Gastroesophageal sphincter (tissue), 4 donors: ENCODE measurements at places on chromosomes 1 and 21.

GRCh38 chr1:159000070-159000409, 9.7 kb upstream of the IFI16 start:
- no peak for ATAC-seq

DNA sequence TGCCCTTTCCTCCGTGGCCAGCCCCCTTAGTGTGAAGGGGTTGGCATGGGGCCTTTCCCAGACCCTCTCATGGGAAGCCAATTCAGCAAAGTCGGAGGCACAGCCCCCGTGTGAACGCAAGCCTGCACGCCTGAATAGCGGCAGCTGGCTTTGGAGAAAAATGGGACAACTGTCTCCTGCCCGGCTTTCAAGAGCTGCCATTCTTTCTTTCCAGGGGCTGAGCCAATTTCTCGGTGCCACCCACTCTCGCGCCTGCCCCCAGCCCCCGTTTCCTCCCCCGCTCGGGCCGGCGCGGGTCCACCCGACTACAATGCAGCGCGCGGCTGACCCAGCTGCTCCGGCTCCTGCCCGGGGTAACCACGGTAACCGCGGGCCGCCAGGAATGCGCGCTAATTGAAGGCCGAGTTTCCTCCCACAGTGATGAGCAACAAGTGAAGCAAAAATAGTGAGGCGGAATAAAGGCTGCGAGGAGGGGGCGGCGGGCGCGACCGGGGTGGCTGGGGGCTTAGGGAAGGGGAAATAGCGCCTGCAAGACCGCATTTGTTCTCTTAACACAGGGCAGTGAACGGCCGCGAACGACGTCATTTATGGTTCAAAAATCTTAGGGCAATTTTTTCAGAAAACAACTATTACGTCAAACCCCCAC, 27.8 kb downstream of the ILDR2 start:
- peak; percentile 81 for ATAC-seq

DNA sequence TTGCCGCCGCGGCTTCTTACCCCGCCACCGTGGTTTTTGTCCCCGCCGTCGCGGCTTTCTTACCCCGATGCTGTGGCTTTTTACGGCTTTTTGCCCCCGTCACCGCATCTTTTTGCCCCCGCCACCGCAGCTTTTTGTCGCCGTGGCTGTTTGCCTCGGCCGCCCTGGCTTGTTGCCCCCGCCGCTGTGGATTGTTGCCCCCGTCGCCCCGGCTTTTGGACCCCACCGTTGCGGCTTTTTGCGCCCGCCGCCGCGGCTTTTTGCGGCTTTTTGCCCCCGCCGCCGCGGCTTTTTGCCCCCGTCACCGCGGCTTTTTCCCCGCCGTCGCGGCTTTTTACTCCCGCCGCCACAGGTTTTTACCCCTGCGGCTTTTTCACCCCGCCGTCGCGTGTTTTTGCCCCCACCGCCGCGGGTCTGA, 3934.3 kb downstream of the SRGAP2C start:
- ATAC-seq, result no peak

- ATAC-seq, result no peak
These were observed 340.2 kb downstream of the PTPRU start for GRCh38 chr1:29576510-29576909.

DNA sequence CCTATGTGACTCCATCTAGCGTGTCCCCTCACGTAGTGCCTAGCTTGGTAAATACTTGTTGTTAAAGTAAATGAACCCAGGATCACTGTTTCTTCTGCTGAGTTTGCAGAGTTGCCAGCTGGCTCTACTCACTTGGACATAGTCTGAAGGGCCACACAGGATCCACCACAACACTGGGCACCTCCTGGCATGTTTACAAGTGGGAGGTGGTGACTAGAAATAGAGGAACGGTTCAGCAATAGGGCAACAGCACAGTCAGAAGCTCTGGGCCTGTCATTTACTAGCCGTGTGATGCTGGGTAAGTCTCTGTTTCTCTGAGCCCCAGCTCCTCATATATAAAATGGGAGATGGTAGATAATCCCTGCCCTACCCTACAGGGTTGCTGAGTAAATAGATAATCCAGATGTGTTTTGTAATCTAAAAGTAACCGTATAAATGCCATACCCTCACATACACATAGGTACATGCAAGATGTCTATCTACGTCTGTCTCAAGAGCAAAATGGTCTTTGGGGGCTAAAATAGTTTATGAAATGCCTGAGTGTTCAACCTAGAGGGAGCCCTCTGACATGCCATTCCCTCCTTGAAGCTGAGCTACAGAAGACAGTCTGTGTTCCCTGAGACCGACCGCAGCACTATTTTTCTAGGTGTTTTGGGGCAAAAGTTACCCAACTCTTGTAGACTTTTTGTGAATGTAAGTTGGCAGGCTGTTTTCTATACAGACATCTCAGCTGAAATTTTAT, 20.5 kb downstream of the RNF220 start:
- no peak for ATAC-seq

- ATAC-seq, result no peak
These were observed 18.5 kb upstream of the LYPLAL1 start for GRCh38 chr1:219155135-219155534.

DNA sequence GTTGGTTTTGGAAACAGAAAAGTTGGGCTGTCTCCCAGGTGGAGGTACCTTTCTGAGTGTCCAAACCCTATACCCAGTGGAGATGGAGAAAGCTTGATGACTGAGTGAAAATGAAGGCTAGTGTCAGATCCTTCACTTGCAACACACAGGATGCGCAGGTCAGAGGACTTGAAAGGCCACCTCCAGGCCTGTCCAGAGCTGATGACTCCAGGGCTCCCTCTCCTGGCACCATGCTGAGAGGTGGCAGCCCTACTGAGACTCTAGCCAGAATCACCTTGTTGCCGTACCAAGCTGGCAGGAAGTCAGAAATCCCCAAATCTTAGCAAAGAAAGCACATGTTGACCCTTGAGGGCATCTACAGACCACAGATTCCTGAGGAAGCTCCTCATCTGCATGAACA, 16.4 kb downstream of the KNCN start:
- ATAC-seq, result no peak

DNA sequence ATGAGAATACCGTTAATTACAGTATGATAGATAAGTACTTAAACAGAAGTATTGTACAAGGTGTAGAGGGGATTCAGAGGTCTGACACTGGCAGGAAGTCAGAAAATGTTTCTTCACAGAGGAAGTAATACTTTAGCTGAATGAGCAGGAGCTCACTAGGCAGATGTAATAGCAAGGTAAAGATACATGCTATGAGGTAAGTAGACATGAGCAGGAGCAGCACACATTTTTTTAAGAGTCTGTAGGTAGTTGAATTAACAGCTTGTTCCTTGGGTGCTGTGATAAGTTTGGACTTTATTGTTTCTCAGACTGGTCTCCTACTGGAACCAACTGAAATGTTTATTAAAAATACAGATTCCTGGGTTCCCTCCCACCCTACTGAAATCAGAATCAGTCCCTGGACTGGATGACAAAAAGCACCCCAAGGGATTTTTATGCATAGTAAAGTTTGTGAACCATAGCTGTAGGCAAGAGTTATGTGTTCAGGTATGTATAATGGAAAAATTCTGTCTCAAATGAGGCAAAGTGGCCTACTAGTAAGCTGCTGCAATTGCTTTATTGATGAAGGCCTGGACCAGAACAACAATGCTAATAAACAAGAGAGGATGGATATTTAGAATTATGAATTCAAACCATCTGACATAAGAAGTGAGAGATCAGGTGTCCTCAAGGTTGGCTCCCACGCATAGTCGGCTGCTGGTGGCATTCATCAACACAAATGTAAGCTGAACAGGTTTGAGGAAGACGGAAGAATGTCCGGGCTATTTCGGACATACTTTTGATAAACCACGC, 902 bp downstream of the AP4B1 start:
- ATAC-seq, result no peak

DNA sequence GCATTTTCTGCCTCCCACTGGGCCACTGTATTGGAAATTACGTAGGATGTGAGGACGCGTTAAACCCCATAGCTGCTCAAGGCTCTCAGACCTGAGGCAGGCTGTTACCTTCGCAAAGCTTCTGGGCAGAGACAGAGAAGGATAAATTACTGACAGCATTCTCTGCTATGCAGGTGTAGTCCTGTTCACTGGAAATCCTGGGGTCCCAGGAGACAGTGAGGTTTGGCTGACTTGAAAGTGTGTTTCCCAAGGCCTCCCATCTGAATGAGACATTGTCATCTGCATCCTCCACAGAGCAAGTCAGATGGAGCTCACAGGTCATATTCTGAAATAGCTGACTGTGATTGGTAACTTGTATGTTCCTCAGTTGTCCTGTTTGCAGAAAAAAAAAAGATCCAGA, 32.0 kb downstream of the SLAMF6 start:
- ATAC-seq, result no peak

- ATAC-seq, result no peak
These were observed 127.6 kb upstream of the VAMP3 start for GRCh38 chr1:7643530-7643929.

GRCh38 chr1:34328281-34328799, 151.6 kb downstream of the C1orf94 start:
- no peak for ATAC-seq

GRCh38 chr1:54156201-54156600, 3.4 kb upstream of the CDCP2 start:
- no peak for ATAC-seq

- no peak for ATAC-seq
These were observed 90.2 kb upstream of the ZNHIT6 start for GRCh38 chr1:85798419-85798818.

DNA sequence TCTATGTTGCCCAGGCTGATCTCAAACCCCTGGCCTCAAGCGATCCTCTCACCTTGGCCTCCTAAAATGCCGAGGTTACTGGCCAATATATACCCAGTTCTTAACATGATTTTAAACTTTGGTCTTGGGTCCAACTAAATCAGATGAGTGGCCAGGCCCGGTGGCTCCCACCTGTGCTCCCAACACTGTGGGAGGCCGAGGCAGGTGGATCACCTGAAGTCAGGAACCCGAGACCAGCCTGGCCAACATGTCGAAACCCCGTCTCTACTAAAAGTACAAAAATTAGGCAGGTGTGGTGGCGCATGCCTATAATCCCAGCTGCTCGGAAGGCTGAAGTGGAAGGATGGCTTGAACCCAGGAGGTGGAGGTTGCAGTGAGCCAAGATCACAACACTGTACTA, 29.6 kb downstream of the TOMM20 start:
- ATAC-seq, result no peak

DNA sequence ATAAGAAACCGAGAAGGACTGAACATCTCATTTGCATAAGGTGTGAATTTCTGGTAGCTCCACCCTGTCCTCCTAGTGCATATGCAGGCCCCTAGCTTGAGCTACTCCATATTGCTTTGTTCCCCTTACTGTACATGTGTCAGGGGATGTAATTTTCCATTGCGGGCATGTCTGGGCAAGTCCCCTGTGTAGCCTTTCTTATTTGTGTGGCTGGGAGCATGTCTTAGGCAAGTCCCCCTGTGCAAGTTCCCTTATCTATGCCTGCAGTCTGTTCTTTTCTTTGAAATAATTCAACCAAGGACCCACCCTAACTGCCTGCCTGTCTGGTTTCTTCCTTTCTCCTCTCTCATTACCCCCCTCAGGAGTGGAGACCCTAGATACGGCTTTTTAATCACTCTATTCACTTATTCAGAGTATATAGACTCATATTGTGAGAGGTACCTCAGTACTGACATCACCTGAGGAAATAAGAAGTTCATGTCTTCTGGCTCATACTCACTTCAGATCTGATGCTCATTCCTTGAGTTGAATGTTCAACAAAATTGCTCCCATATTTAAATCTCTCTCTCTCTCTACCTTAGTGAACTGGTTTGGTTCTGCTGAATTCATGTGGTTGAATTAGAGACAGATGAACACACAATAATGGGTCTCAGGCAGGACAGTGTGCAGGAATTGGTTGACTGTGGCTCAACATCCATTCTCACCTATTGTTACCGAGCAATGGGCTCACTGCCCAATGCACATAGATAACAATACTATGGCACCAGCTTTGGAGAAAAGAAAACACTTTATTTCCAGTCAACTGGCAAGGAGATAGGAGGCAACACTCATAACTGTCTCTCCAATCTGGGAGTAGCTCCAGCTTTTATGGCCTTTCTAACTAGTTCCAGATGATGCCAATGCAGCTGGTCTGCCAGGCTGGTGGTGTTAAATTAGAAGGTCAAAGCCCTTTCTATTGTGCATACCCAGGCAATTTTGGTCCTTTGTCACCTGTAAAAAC, 27.9 kb upstream of the NPL start:
- no peak for ATAC-seq

DNA sequence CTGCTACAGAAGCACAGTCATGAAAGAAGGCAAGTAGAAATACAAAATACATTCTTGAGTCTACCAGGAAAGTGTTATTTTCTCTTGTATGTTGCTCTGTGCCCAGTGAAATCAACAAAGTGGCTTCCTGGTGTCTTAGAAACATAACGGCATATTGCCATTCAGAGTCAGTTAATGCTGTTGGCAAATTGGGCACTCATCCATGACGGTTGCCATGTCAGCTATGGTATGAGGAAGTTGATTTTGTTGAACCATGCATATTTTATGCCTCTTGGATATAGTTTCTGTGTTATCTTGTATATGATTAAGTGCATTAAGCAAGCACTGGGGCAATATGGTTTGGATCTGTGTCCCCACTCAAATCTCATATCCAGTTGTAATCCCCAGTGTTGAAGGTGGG, 153.1 kb upstream of the CXADR start:
- ATAC-seq, result no peak

GRCh38 chr1:153397924-153398651, 7.2 kb upstream of the S100A8 start:
- ATAC-seq, result no peak

DNA sequence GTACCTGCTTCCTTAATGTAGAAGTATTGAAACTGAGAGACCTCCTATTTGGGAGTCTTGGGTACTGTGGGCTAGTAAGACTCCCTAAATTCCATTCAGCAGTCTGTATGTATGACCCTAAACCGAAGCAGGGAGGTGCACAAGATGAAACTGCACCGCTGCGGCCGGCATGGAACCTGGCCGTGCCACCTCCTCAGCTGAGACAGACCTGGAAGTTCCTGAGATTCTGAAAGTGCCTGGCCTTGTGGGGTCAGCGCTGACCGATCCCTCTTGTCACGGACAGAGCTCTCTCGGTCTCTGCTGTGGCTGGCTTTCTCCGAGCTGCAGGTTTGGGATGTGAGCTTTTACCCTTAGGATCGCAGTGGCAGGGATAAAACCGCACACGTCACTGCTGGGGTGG, 27.0 kb downstream of the PCNT start:
- no peak for ATAC-seq

DNA sequence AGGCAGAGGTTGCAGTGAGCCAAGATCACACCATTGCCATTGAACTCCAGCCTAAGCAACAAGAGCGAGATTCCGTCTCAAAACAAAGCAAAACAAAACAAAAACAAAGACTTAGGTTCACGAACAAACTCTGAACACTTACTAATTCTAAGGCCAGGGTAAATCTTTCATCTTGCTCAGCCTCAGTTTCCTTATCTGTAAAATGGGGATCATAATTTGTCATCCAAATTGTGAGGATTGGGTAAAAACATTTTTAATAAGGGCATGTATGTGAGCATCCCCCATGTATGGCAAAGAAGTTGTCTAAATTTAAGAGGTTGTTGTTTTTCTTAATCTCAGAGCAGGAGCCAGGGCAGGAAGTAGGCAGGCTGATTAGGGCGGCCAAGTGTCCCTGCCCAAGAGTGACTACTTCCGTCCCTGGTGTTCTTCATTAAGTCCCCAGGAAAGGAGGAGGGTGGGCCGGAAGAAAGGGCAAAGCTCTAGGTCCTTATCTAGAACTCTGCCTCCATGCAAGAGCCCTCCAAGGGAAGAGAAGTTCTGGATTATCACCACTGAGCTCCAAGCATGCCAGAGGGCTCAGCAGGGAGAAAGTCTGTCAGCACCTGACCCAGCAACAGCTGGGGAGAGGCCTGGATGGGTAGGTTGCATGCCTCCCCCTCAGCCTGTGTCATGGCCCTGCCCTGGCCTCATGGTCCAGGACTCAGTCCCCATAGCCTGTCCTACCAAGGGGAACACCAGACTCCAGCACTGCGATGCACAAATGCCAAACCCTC, 49.9 kb upstream of the CLIC4 start:
- no peak for ATAC-seq
